ENCODE measurements at places on chromosomes 3 and 15. TPM values are rescaled to one million over a fixed set of nuclear protein-coding genes. Genes with fewer than 3 reads are reported as not detected.

DNA sequence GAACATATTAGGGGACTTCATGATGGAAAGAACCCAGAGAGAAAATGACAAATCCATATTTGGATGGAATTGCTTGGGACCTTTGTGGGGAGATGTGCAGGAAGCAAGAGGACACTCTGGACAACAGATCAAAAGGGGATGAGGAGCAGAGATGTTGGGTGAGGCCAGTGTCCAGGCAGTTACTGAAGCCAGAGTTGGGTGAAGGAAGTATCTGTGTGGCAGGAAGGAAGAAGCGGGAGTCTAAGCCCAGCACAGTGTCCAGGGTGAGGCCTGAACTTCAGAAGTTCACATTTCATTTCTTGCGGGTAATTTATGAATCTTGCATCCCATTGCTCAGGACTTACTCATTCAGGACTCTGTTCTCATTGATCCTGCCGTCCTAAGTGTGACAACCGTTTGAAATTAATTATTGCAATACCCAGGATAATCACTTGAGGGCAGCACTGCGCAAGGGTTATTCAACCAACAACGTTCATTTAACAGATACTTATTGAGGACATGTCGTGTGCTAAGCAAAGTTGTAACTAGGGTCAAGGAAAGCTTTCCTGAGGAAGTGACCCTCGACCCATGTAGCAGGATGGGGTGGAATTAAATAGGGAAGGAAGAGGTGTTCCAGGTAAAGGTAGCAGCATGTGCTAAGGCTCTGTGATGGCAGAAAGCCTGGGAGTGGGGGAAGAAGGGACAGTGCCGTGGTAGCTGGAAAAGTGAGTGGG is 61.3 kb upstream of the CMTM8 start:
- DNase-seq = peak; percentile 34

Gene SNX22
- total RNA-seq = 1.6 TPM

Gene MME
- 71.5 TPM for total RNA-seq

Gene EPHB1
- total RNA-seq = 2.1 TPM

Gene DLL4
- 0.43 TPM for total RNA-seq

GRCh38 chr3:59117396-59117795 is 67.6 kb upstream of the CFAP20DC start:
- no peak for DNase-seq

- DNase-seq = no peak
These were observed 20.3 kb downstream of the IMPG2 start for GRCh38 chr3:101300073-101300472.

DNA sequence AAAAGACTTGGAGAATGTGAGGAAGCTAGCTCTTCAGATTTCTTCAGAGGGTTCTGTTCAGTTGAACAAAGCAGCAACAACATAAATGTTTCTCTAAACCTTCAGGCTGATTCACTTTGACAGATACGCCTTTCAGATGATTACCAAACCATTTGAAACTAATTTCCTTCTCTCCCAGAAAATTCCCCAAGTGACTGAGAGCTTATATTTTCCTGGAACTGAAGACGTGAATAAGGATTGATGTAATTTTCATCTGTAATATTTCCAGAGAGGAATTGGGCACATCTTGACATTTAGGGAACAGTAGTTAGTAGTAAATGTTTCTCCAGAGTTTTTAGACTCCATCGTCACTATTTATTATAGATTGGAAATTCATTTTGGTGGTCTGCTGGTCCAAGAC is 108.6 kb upstream of the AADACL2 start:
- no peak for DNase-seq

Gene C3orf33
- 2.8 TPM for total RNA-seq

DNA sequence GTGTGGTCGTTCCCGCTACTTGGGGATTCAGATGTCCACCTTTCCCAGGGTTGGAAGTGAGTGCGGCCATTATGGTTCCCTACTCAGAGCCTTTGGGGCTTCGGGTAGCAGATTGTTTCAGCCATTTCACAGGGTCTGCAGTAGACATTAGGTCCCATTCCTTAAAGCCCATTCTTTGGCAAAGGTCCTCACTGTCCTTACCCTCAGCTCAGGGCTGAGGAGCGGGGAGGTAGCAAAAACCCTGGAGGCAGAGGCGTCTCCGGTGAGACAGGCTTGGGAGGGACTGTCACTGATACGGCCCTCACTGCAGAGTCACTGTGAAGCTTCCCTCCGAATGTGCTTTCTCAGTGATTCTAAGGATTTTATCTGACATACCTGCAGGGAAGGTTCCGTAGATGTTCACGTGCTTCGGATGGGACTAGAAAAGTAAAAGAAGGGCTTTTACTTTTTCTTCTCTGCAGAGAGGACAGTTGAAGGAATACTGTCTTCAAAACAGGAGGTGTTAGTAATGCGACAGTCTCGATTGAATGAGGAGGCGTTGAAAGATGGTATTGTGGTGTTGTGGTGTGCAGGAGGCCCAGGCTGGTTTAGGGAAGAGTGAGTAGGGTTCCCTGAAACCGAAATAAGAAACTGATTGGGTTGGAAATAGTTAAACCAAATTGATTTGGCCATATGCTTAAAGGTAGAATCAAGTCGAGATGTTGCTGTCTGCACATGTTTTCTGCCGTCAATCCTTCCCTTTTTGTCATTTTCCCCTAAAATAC is 630 bp downstream of the ATP6V1A start:
- peak; percentile 53 for DNase-seq

- DNase-seq = no peak
These were observed 23.6 kb upstream of the OSBPL11 start for GRCh38 chr3:125618851-125619250.

Gene LIPH
- not detected for total RNA-seq

GRCh38 chr3:100500320-100500880 is 8.0 kb downstream of the TMEM45A start:
- no peak for DNase-seq

DNA sequence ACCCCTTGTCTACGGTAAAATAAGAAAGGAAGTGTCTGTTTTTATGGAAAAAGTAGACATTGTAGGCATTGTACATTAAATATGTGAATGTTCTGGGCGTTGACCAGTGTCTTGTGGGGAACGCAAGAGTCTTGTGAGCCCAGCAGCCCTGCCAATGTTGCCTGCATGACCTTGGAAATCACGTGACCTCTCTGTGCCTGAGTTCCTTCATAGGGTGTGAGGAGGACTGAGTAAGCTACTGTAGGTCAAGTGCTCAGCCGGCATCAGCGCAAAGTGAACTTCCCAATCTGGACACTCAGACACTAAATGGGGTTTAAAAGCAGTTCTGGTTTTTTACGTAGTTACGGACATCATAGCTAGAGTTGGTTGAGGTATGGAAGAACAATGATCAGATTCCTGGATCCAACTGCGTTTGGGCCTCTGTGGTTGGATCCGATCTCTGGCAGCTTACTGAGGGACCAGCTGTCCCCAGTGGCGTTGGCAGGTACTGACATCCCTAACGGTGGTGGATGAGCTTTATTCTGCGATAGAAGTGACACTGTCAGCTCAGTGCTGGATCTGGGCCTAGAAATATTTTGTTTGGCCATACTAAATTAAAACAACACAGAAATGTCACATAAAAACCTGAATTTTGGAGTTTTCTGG is 63.8 kb downstream of the SPSB4 start:
- no peak for DNase-seq

- DNase-seq = no peak
These were observed 53.3 kb upstream of the CCR4 start for GRCh38 chr3:32897981-32898623.

Gene NPAP1
- not detected for total RNA-seq

- peak; percentile 59 for DNase-seq
These were observed 27.0 kb downstream of the PSTPIP1 start for GRCh38 chr15:77021803-77022381.

- DNase-seq = peak; percentile 95
These were observed 35.4 kb downstream of the PSTPIP1 start for GRCh38 chr15:77030048-77030927.

Gene RPS27L
- 178 TPM for total RNA-seq

DNA sequence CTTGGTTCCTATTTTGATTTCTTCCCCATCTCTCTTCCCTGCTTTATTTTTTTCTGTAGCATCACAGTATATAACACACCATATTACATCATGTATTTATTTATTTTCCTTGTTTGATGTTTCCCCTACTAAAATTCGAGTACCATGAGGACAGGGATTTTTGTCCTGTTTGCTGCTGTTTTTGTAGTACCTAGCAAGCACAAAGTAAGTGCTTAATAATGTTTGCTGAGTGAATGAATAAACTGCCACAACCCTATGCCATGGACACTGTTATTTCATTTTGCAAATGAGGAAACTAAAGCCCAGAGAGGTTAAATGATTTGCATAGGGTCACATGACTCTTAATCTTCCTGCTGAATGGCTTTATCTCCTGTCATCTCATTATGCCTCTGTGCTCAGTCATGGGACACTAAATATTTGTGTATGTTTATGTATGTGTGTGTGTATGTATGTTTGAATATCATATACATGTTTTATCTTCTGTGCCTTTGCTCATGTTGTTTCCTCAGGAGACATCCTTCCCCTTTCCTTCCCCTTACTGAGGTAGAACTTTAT is 26.1 kb upstream of the MGA start:
- no peak for DNase-seq

GRCh38 chr15:80485370-80486164 is 81.4 kb downstream of the ARNT2 start:
- no peak for DNase-seq

DNA sequence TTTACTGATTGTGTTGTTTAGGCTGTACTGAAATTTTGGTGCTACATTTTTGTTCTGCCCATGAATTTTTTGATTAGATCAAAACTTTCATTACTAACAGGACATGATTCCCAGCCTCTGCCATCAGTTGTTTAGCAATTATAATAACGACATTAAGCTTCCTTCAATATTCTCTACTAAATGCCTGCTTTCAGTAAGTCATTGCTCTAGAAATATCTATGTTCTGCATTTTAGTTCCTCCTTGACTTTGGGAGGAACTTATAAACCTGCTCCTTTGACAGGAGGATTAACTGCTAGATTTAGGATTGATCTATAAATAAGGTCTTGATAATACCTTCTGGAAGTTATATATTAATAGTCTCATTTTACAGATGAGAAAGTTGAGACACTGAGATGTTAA is 269.1 kb downstream of the RAP2B start:
- no peak for DNase-seq

Gene CHST2
- 2.3 TPM for total RNA-seq

Gene FGF7
- total RNA-seq = 31.2 TPM

GRCh38 chr3:108222853-108223565 is 785 bp upstream of the IFT57 start:
- DNase-seq = no peak

DNA sequence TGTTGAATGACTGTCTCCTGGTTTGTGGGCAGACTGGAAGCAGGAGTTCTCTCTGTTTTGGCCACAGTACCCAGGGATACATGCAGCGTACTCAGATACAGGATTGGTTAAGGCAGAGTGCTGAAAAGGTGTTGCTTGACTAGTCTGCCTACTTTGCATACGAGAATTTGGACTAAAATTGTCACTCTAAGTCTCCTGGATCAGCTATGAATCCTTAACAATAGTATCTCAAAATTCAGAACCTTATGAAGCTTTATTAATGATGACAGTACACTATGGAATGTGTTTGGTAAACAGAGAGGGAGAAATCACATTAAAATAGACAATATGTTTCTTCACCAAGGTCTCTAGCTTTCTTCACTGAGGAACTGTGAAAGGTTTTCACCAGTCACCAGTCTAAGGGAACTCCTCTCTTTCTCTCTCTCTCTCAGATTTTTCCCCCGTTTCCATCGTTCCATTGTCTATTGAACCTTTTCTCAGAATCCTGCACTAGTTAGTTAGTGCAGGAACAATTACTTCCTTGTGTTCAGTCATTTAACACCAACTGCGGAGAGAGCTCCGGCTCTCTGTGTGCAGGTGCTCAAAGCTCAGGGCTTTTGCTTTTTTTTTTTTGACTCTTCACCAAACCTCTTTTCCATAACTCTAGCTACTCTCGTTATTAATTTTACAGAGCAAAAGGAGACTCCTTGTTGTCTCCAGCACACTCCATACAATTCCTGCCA is 85.9 kb upstream of the FNDC3B start:
- no peak for DNase-seq

DNA sequence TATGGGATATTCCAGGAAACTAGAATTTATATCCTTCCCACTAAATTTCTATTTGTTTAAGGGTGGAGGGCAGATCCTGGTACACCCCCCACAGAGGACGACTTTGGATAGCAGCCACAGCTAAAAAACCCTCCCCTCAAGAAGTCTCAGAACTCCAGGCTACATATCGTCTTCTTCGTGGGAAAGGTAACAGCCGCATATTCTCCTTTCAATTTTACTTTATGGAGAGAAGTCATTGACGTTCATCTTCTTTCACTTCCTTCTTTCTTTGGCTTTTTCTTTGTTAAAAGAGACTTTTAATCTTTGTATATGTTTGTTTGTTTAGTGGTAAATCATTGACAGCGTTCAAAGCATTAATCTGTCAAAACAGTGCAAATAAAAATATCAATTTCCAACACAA is 36.3 kb downstream of the TRIP4 start:
- DNase-seq = no peak

Gene GPR27
- total RNA-seq = not detected

Gene STRIT1
- total RNA-seq = not detected

GRCh38 chr15:82081914-82082762 is 36.3 kb upstream of the MEX3B start:
- DNase-seq = peak; percentile 88

- no peak for DNase-seq
These were observed 10.4 kb upstream of the VIPR1 start for GRCh38 chr3:42491881-42492507.

Gene NR1I2
- total RNA-seq = not detected

DNA sequence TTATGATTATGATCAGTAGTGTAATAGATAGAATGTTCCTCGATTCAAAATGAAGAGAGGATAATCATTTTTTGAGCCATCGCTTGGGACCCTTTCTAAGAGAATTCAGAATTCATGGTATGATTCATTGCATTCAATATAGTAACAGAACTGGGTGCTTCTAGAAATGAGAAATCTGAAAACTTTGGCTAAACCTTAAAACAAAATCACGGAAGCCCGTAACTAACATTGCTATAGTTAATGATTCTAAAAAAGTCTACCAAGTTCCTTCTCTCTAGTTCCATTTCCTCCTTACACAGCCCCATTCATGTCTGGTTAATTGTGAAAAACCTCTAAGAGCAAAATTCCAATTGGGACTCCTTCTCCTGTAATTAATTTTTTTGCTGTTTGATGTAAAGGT is 217.1 kb downstream of the GBE1 start:
- DNase-seq = no peak

GRCh38 chr3:128366136-128366535 is 100.6 kb downstream of the DNAJB8 start:
- DNase-seq = no peak

Gene RBP2
- not detected for total RNA-seq

GRCh38 chr15:57735431-57735830 is 28.9 kb downstream of the POLR2M start:
- DNase-seq = no peak

GRCh38 chr3:126723801-126724200 is 19.8 kb downstream of the CHCHD6 start:
- no peak for DNase-seq

DNA sequence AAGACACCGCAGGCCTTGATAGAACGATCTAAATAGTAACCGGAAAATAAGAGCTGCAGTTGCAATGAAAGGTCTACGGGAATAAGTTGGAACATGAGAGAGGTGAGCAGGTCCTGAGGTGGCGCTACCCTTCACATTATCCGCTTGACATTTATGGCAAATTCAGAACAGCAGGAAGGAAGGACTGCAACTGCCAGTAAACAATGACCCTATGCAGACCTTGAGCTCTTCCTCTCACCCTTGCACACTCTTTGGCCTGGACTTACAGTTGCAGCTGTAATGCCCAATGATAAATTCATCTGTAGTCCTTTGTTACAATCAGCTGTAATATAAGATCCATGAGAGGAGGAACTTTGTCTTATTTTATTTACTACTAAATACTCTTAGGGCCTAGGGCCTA is 32.3 kb upstream of the TRIM59 start:
- no peak for DNase-seq

All from SJCRH30 (cell line).